NCI-H1417 (cell line): ENCODE measurements at places on chromosomes 7 and 10.

- no peak for DNase-seq
Observed at GRCh38 chr7:23685731-23686130, 5.7 kb downstream of the FAM221A start.

GRCh38 chr7:7965301-7965700 lies 3.3 kb upstream of the GLCCI1 start:
- DNase-seq = no peak

DNA sequence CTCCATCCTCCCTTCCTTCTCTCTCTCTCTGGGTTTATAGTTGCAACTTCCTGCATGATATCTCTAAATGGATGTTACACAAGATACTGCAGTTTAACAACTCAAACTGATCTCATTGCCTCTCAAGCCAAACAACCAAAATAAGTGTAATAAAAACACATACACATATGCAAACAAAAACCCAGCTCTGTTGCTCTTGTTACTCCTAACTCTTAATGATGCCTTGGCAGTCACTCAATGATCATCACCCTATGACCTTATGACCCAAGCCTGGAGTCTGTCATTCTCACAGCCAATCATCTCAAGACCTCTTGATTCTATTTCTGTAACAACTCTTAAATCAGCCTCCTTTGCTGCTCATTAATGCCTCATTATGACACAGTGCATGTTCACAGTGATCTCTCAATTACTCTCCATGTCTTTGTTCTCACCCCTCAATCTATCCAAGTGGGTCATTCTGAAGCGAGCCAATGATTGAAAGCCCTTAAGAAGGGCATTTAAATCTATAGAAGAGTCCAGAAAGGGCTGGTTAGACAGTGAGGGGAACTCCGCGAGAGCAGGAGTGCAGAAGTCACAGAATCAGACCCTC lies 210.9 kb downstream of the INHBA start:
- DNase-seq = no peak

DNA sequence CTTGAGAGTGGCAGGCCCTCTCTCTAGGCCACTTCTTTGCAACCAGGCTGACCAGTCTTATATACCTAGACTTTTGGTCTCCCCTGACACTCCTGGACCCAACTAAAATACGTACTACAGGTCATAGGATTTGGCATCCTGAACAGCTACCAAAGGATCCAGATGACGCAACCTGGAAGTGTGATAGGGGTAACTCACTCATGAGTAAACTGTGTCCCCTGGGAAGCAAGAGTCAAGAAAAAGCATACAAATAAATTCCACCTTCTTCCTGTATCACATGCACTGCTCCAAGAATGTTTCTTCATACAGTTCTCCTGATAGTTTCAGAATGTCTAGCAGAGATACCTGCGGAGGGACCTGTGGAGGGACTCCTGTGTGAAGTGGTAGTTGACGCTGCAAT lies 172.3 kb downstream of the MDFIC start:
- no peak for DNase-seq

DNA sequence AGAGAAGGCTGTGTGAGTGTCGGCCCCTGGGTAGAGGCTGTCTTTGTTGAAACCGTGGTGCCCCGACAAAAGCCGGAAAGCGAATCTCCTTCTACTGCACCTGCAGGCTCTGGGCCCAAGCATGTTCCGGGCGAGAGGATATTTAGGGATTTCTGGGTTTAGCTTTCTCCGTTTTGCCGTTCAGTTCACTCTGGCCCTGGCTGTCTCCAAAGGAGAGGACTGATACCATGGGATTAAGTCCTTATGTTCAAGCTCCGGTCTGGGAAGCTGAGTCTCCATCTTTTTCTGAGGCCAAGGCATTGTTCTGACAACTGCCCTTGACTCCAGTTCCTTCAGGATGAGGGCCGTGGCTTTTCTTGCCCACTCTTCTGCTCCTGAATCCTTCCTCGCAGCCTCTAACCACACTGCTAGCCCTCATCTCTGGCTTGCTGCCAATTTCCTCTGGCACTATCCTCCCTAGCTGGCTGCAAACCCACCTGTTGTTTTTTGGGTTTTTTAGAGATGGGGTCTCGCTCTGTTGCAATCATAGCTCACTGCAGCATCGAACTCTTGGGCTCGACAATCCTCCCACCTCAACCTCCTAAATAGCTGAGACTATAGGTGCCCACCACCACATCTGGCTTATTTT lies 206.8 kb downstream of the SKIDA1 start:
- peak; percentile 15 for DNase-seq

- no peak for DNase-seq
Observed at GRCh38 chr10:22433875-22434274, 88.6 kb downstream of the SPAG6 start.

GRCh38 chr10:112338957-112339356 lies 35.0 kb upstream of the ACSL5 start:
- no peak for DNase-seq

- no peak for DNase-seq
Observed at GRCh38 chr10:125964558-125964957, 68.2 kb downstream of the FANK1 start.

DNA sequence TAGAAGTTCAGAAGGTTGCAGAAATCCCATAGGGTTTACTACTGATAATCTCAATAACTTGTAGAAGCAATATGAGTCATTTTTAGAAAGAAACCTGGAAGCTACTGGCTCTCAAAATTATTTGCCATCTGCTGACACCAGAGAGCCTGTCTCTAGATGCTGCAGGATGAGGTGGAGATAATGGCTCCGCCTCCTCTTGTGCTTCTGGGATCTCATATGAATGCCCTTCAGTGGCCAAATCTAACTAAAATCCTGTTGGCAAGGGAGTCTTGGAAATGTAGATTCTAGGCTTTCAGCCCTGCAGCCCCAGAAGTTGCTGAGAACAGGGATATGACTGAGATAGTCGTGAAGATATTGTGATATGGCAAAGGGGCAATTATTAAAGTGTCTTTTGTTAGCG lies 348.1 kb downstream of the CCSER2 start:
- no peak for DNase-seq

DNA sequence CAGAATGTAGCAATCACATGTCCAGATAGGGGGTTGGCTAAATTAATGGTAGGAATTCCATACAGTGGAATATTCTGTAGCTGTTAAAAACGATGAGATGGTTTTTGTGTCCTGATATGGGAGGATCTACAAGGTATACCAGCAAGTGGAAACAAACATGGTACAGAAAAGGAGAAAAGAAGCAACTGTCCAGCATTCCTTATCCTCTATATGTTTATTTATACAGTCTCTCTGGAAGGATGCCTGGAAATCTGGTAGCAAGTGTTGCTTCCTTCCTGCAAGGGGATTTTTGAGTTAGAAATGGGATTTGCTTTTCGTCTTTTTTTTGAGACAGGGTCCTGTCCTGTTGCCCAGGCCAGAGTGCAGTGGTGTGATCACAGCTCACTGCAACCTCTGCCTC lies 19.3 kb downstream of the IL15RA start:
- no peak for DNase-seq

- no peak for DNase-seq
Observed at GRCh38 chr10:5556576-5556975, 31.8 kb downstream of the CALML3 start.

- peak; percentile 56 for DNase-seq
Observed at GRCh38 chr7:99040104-99040958, 103.6 kb downstream of the SMURF1 start.

GRCh38 chr10:71939861-71940474 lies 24.2 kb upstream of the CHST3 start:
- DNase-seq = no peak

DNA sequence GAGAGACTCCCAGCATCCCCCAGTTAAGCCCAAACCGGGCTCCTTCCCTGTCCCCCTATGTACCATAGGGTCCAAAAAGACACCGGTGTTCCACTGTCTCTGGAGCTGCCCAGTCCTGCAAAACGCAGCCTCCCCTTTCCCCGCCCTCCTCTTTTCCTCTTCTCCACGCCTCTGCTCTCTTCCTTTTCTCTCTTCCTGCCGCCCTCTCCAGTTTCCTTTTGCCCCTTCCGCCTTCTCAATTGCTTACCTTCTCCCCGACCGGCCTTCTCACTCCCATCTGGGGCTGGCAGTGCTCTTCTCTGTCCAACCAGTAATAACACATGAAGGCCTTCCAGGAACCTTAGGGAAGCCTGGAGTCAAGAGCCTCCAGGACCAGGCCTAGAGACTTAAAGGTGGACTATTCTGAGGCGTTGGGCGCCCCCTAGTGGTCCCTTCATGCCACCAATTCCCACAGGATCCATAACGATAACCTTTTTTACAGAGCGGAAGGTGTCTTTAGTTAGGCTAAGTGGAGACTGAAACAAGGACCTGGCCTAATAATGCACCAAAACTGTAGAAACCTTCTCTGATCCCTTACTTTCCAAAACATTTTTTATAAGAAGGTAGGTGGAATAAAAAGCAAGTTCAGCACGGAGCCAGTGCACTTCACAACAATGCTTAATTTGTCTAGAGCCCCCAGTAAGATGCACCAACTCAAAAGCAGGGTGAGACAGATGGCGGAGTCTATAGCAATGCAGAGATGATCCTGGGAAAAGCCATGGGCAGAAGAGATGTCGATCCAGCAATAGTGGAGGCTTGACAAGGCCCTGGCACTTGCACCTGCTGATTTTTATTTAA lies 27.2 kb upstream of the MSRB2 start:
- peak; percentile 40 for DNase-seq

DNA sequence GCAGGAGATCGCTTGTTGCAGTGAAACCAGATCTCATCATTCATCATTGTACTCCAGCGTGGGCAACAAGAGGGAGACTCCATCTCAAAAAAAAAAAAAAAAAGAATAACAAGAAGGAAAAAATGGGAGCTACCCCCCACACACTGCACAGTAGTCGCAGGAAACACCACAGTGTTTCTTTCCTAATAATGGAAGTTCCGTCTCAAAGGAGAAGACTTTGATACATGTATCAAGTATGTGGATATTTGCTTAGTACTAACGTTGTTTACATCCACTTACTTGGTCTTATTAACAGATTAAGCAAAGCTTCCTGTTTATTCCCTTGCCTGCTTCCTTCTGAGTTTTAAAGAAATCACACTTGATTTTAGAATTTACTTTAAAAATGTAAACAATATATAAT lies 22.2 kb downstream of the YAE1 start:
- no peak for DNase-seq

DNA sequence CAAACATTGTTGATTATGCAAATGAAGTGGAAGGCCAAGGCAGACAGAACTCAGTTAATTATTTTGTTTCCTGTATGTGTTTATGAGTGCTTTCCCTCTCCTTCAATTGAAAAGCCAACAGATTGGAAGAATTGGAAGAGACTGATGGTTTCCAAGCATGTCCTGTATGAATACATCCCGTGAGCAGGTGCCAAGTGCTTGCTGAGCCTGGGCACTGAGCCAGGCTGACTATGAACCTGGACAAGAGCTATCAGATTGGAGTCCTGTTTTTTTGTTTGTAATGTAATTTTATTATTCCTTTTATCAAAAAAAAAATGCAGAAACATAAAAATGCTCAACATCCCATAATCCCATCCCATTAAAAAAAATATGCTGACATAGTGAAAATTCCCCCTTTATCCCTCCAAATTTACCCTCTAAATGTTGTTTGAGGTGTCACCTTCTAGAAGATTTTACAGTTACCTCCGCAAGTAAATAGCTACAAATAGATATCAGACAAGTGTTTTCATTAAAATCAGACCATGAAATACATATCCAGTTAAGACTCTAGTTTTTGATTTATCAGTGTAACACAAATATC lies 449.5 kb downstream of the GRID1 start:
- peak; percentile 58 for DNase-seq

- DNase-seq = no peak
Observed at GRCh38 chr10:93751832-93752231, 5.9 kb upstream of the LGI1 start.

- no peak for DNase-seq
Observed at GRCh38 chr10:88165849-88166271, 302.4 kb downstream of the PTEN start.

- no peak for DNase-seq
Observed at GRCh38 chr10:8138471-8138870, 84.0 kb downstream of the GATA3 start.

DNA sequence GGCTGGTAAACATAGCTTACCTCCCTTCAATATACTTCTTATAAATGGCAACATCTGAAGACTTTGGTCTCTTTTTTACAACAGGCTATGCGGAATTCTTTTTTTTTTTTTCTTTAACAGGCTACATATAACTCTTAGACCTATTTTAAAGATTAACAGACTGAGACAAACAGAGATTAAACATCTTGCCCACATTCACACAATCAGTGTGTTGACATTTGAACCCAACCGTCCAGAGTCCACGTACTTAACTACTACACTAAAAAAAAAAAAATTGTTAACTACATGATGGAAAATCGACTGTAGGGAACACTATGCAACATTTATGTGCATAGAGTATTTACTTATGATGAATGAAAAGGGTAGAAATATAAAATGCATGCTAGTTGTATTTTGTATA lies 298.5 kb downstream of the ELMO1 start:
- no peak for DNase-seq

- DNase-seq = no peak
Observed at GRCh38 chr7:4054158-4054557, 627.9 kb upstream of the FOXK1 start.

DNA sequence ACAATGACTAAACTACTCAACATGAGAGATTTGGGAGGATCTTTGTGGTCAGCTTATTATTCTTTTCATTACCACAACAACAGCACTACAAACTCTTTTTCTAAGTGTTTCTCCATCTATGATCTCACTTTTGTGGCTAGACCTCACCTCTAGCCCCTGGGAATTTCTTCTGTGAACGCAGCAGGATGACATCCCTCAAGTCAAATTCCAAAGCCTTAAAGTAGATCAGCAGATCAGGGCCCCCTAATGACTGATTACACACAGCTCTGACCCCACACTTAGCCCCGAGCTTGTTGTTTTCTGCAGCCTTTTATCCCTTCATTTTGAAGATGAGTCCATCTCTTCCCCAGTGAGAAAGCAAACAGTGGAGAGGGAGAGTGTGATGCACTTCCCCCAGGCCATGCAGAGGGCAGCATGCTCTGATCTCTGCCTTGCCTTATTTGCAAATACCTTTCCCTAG lies 27.3 kb downstream of the TFAM start:
- DNase-seq = no peak

- no peak for DNase-seq
Observed at GRCh38 chr7:47654672-47655298, 72.9 kb upstream of the TNS3 start.
